Hippocampal formation (tissue), 2 donors: ENCODE measurements at places on chromosomes 1 and 21.
A peak's percentile ranks its signal among the peaks of the same experiment; 100 is the strongest.

DNA sequence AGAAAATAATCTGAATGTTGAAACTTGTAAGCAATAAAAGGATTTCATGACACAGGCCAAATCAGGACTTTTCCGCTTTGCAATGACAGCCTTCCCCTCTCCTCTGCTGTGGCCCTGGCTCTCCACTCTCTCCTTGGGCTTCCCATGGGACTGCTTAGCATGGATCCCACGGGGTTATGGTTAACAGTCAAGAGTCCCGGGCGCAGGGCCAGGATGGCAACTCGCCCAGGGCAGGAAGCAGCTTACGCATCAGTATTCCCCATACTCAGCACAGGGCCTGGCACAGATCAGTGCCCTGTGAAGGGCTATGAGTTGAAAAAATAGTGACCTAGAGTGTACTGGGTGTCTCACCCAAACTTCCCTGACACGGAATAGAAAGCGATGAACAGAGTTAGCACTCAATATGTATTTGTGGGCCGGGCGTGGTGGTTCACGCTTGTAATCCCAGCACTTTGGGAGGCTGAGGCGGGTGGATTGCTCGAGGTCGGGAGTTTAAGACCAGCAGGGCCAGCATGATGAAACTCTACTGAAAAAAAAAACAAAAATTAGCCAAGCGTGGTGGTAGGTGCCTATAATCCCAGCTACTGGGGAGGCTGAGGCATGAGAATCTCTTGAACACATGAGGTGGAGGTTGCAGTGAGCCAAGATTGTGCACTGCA lies 29.1 kb upstream of the GRHL3 start:
- peak; percentile 77 for DNase-seq

- no peak for DNase-seq
Observed at GRCh38 chr1:64263335-64263734, 59.9 kb downstream of the UBE2U start.

DNA sequence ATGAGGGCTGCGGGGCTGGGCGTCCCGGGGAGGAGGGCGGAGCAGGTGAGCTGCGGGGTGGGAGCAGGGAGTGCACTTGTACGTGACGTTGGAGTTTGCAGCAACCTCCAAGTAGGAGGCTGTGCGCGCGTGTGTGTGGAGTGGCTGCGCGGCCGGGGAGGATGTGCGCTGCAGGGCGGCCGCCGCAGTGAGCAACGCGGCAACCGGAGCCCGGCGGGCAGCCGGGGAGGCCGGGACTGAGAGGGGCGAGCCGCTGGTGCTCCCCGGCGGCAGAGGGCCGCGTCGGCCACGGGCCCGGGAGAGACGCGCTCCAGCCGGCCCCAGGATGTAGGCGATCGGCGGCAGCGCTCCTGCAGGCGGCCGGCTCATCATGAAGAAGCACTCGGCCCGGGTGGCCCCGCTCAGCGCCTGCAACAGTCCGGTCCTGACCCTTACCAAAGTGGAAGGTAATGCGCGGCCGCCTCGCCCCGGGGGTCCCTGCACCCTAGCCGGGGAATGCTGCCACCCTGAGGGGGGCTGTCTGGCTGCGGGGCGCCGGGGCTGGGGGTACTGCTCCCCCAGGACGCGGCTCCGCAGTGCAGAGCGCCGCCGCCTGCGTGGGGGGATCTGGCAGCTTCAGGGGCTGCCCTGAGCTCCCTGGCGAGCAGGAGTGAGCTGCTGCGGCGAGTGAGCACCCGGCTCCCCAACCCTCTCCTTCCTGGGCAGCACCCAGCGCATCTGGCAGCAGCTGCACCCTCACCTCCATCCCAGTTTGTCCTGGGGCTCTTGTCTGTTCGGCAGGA lies 158.9 kb upstream of the COA6 start:
- DNase-seq = peak; percentile 35

DNA sequence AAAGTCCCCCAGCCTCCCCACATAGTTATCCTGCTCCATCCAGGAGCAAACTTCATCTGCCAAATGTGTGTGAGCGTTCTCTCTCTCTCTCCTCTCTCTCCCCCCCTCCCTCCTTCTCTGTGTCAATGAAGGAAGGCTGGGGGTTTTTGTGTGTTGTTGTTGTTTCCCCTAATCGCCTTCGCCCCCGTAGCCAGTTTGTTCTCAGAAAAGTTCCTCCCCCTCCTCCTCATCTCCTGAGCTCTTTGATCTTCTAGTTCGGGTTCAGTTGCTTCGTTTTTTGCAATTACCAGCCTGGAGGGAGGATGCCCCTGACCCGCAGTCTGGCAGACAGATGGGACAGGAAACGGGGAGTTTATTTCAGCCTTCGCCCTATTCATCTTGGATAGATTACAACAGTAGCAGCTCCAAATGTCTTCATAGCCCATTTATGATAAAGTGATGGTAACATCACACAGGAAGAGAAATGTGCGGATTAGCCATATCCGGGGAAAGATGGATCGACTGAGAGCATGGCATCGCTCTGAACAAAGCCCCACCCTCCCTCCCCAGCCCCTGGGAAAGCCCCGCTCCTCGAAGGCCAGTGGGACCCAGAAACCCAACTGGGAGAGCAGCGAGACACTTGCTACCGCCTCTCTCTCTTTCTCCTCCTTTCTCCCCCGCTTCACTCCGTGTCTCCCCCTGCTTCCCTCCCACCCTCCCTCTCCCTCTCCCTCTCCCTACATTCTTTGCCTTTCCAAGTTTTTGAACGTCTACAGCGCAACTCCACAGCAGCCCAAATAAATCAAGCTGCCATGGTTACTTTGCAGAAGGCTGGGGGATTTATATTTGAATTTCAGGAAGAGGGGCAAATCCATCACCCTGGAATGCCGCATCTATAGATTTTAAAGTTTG lies 139.7 kb upstream of the ARHGEF16 start:
- DNase-seq = no peak

- no peak for DNase-seq
Observed at GRCh38 chr1:80656641-80657040, 1144.1 kb upstream of the ADGRL2 start.

GRCh38 chr1:224338150-224338838 lies 8.3 kb upstream of the NVL start:
- DNase-seq = no peak

GRCh38 chr1:63124666-63125191 lies 197.6 kb upstream of the FOXD3 start:
- peak; percentile 96 for DNase-seq

- DNase-seq = no peak
Observed at GRCh38 chr21:41956926-41957729, 3.3 kb upstream of the C2CD2 start.

GRCh38 chr1:243680860-243681259 lies 169.2 kb downstream of the AKT3 start:
- no peak for DNase-seq

- no peak for DNase-seq
Observed at GRCh38 chr1:177287994-177288393, 117.2 kb downstream of the BRINP2 start.

DNA sequence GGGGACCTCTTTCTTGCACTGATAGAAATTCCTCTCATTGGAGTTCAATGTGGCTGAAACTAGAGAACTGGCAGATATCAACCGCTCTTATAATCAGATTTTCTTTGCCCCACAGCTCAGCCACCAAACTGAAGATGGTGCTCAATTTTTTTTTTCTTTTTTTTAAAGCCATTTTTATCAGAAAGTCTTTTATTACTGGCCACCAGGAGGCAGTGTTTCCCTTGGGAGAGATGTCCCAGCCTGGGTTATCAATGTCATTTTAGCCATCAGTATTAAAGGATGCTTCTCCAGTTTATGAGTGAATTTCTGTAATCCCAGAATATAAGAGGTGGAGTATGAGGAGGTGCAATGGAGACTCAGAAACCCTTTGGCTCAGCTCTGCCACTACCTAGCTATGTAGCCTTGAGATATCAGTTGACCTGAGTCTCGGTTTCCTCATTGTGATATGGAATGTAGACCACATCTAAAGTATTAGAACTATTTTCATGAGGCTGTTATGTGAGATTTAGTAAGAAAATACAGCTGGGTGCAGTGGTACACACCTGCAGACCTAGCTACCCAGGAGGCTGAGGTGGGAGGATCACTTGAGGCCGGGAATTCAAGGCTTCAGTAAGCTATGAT lies 27.6 kb downstream of the CD244 start:
- peak; percentile 4 for DNase-seq

GRCh38 chr1:209490013-209490412 lies 93.5 kb upstream of the CAMK1G start:
- DNase-seq = no peak

- no peak for DNase-seq
Observed at GRCh38 chr1:175503538-175503937, 239.9 kb downstream of the TNR start.

- DNase-seq = no peak
Observed at GRCh38 chr1:153698923-153699714, 20.6 kb downstream of the NPR1 start.

DNA sequence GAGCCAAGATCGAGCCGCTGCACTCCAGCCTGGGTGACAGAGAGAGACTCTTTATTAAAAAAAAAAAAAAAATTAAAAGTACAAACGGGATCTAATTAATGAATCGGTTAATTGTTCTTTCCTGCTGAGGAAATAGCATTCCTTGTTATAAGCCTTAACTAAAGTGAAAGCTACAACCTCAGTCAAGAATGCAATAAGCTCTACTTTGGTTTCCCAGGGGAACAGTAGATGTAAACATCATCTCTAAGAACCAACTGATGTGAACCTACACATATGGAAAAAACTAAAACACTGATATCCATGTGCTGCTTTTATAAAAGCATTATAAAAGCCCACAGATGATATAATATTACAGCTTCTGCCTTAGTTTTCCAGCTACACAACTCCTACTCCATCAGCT lies 41.9 kb downstream of the LPGAT1 start:
- DNase-seq = no peak

GRCh38 chr1:211695135-211695816 lies 19.9 kb upstream of the NEK2 start:
- no peak for DNase-seq

DNA sequence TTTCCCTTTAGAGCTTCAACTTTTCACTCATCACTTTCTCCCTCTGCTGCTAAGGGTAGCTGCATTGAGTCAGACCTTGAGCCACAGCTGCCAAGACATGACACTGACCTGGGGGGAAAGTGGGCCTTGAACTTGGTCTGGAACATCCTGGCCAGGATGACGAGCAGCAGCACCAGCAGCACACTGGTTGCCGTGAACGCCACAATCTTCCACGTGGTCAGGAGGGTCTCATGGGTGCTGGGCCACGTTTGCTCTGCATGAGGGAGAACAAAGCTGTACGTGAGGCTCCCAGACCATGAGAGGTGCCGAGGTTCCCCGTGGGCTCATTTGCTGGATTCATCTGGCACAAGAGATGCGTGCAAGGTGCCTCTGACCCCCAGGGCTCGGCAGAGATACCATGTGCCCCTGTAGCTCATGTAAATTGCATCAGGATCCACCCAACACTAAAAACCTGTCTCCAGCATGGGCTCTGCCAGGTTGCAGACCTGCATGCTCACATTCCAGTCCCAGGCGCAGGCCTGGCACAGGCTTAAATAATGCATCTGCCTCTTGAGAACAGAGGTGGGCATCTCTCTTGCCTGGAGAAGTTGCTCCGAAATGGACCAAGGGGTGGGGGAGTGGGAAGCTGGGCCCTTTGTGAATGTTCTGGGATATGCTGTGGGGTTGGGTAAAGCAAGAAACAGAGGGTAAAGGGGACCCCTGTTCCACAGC lies 84.6 kb upstream of the TLR5 start:
- no peak for DNase-seq

DNA sequence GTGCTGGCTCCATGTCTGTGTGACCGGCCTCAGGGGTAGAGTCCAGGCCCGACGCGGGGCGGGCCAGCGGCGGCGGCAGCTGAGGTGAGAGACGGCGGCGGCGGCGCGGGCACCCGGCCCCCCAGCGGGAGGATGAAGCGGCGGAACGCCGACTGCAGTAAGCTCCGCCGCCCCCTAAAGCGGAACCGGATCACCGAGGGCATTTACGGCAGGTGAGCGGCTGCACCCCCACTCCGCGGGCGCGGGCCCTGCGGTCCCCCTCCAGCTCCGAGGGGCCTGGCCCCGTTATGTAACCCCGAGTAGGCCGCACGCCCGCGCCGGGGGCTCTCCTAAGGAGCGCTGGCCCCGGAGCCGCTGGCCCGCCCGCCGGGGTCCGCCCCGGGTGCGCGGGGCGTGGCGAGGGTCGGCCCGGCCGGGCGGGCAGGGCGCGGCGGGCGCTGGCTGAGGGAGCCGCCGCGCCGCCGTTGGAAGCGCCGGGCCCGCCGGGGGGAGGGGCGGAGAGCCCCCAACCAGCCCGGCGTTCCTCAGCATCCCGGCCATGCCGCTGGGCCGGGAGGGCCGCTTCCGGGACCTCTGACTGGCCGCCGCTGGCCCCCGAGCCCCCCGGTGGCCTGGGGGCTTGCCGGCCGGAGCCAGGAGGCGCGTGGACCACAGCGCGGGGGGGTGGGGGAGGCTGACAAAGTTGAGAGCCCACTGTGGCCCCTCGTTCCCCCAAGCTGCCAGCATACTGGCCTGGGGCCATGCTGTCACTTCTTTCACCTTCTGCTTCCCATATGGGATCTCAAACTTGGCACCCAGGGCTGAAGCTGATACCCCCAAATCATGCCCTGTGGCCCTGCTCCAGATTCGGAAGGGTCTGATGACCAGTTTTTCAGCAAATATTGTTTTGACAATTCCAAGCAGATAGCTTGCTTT lies 527 bp downstream of the MACO1 start:
- DNase-seq = peak; percentile 6
